Placental pericyte (primary cell): ENCODE measurements at places on chromosomes 12 and 14. TPM values are rescaled to one million over a fixed set of nuclear protein-coding genes. Genes with fewer than 3 reads are reported as not detected.

The KLHL33 gene
- total RNA-seq, result under 0.01 TPM in 1 of 2 replicates, not detected in the other

The NAA25 gene
- total RNA-seq, result 18.4 and 38.8 TPM in 2 replicates

The METTL1 gene
- 12.5 and 12.7 TPM in 2 replicates for total RNA-seq

The ADAM21 gene
- 0.29 TPM in 1 of 2 replicates, not detected in the other for total RNA-seq

The ALG10B gene
- total RNA-seq, result 1.8 and 5.4 TPM in 2 replicates

The NFE2 gene
- 0.44 TPM in 1 of 2 replicates, not detected in the other for total RNA-seq

The SYCP3 gene
- under 0.01 TPM in 2 replicates for total RNA-seq

The XPOT gene
- total RNA-seq, result 80.0 and 144 TPM in 2 replicates

The DNAAF2 gene
- 8.3 and 11.2 TPM in 2 replicates for total RNA-seq

The GNG2 gene
- 15.3 and 33.1 TPM in 2 replicates for total RNA-seq

The AICDA gene
- total RNA-seq, result not detected in 2 replicates

The TEX52 gene
- total RNA-seq, result not detected in 2 replicates

The EFS gene
- 1.5 and 3.3 TPM in 2 replicates for total RNA-seq

The SLCO1B1 gene
- total RNA-seq, result not detected in 2 replicates

The LRFN5 gene
- 0.22 and 3.6 TPM in 2 replicates for total RNA-seq

The OR11H7 gene
- total RNA-seq, result not detected in 2 replicates

The DYNLL1 gene
- 228 and 256 TPM in 2 replicates for total RNA-seq

The PLEKHA5 gene
- total RNA-seq, result 24.5 and 34.5 TPM in 2 replicates

The TESPA1 gene
- not detected in 2 replicates for total RNA-seq

The CLECL1 gene
- not detected in 2 replicates for total RNA-seq

The RASSF8 gene
- 54.9 and 80.6 TPM in 2 replicates for total RNA-seq

The TAS2R7 gene
- total RNA-seq, result not detected in 2 replicates

The ASCL1 gene
- total RNA-seq, result not detected in 2 replicates

The PTPN21 gene
- 11.6 and 14.5 TPM in 2 replicates for total RNA-seq

The KRT75 gene
- not detected in 2 replicates for total RNA-seq

The KRT80 gene
- total RNA-seq, result 0.22 and 1.4 TPM in 2 replicates
